Activated CD4-positive, alpha-beta T cell treated with anti-CD3 and anti-CD28 coated beads for 36 hours (primary cell): ENCODE measurements at places on chromosomes 5 and 9. TPM values are rescaled to one million over a fixed set of nuclear protein-coding genes. Genes with fewer than 3 reads are reported as not detected.

DNA sequence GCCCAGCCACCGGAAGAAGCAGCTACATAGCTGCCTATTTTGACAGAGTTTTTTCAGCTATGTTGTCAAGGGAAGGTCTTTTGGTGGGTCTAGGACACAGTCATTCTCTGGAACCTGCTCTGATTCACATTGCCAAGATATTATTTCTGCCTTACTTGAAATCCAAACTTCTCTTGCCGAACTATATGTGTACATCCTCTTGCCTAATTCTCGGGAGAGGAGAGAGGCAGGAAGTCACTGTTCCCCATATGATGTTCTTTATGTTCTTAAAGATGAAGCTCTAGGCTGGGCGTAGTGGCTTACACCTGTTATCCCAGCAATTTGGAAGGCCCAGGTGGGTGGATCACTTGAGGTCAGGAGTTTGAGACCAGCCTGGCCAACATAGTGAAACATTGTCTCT is 8.6 kb downstream of the TMEM252 start:
- DNase-seq, result no peak

Gene ACTBL2
- total RNA-seq, result not detected

Gene OLFM1
- not detected for total RNA-seq

Gene HMMR
- total RNA-seq, result 102 TPM

Gene WWC1
- total RNA-seq, result 2.1 TPM

Gene NR2F1-AS1
- not detected for total RNA-seq

Gene PTGS1
- total RNA-seq, result 0.09 TPM

DNA sequence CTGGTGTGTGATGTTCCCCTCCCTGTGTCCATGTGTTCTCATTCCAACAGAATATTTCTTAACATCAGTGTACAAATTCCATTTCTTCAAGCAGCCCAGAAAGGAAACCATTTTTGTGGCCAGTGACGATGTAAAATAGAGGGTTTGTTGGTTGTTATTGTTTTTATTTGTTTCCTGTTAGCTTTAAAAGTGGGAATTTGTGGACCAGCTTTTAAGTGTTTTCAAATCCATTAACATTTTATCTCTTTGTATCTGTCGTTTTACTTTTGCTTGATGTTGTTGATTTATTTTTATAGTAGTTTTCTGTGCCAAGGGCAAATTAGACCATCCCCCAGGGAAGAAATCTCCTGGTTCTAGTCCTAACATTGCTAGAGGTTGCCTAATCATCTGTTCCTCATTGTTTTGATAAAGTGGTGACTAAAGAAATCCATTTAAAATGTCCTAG is 100.0 kb downstream of the GDNF start:
- DNase-seq, result no peak

DNA sequence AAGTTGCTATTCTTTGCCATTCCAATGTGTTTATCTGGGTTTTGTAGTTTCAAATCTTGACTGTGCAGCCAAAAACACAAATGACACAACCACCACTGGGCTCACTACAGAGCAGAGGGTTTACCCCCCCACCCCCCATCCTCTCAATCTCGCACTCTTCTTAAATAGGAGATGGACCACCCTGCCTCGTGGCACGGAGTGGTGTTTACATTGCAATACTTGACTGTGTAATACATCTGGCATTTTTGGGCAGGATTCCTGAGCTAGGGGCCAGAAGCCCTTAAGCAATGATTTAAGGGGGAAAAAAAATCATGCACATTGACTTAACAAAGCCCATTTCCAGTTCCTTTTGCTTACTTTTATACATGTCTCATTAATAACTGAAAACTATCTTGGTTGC is 19.0 kb downstream of the PTCH1 start:
- DNase-seq, result no peak

Gene TMEM215
- not detected for total RNA-seq

Gene ADAM19
- 63.6 TPM for total RNA-seq

Gene STKLD1
- 0.40 TPM for total RNA-seq

Gene PCDHB4
- not detected for total RNA-seq

- no peak for DNase-seq
These were observed 201.5 kb upstream of the MVB12B start for GRCh38 chr9:126125177-126125576.

DNA sequence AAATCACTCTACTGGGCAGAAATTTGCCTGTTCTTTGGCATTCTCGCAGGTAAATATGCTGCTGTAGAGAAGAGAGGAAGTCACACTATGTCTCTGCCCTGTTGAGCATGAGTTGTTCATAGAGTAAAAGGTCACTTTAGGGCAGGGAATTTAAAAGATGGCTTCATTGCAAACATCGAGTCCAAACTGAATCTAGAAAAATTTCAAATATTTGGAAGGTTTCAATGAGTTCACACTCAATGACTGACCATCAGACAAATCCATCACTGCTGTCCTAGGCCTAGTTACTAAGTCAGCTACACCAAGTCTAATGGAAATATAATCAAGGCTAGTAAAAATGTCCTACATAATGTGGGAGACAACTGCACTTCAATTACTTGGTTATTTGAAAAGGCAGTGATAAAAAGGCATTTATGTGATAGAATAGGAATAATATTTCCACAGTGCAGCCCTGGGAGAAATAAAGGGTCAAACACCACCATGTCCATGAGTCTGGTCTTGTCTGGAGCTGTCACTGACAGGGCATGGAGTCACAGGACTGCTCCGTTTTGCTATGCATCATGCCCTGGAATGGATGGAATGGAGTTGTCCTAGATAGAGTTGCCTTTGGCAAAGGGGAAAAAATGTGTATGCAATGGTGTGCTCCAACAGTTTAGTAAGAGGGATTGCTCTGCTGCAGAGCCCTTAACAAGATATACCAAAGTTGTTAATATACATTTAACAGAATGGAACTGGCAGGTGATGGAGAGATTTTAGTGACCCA is 218.5 kb upstream of the DAPK1 start:
- no peak for DNase-seq

- no peak for DNase-seq
These were observed 20.4 kb downstream of the UHRF2 start for GRCh38 chr9:6433410-6433809.

Gene FRMPD1
- total RNA-seq, result not detected

- no peak for DNase-seq
These were observed 69.1 kb upstream of the TJP2 start for GRCh38 chr9:69104830-69105527.

GRCh38 chr5:110623874-110624273 is 102.6 kb downstream of the TMEM232 start:
- DNase-seq, result no peak

DNA sequence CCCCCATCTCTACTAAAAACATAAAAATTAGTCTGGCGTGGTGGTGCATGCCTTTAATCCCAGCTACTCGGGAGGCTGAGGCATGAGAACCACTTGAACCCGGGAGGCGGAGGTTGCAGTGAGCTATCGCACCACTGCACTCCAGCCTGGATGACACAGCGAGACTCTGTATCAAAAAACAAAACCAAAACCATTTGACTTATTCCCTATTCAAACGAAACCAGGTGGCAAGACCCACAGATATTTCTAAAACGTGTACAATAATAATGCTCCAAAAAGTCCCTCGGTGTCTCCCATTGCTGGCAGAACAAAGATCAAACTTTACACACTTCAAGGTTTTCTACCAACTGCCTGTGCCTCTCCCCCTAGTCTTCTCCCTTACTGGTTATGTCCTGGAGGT is 29.8 kb downstream of the HMGCR start:
- no peak for DNase-seq

GRCh38 chr5:66306105-66306843 is 162.2 kb downstream of the SREK1 start:
- DNase-seq, result peak; percentile 45

- no peak for DNase-seq
These were observed 1099.7 kb downstream of the DTWD2 start for GRCh38 chr5:117888688-117889087.

Gene POU5F2
- 0.40 TPM for total RNA-seq

GRCh38 chr9:17824616-17825264 is 245.9 kb downstream of the SH3GL2 start:
- no peak for DNase-seq

DNA sequence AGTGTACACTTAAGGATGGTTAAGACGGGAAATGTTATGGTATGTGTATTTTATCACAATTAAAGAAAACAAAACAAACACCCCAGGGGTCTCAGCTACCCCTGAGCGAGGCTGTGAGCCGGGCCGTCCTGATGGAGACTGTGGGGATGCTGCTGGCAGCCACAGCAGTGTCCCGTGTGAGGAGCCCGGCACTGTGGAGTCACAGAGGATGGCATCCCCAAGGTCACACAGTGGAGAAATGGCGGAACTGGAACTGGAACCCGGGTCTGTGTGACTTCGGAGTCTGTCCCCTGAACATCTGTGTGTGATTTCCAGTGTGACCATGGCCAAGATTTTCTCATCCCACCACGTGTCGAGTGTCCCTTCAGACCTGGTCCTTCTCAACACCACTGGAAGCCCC is 80.7 kb upstream of the PHYKPL start:
- no peak for DNase-seq

DNA sequence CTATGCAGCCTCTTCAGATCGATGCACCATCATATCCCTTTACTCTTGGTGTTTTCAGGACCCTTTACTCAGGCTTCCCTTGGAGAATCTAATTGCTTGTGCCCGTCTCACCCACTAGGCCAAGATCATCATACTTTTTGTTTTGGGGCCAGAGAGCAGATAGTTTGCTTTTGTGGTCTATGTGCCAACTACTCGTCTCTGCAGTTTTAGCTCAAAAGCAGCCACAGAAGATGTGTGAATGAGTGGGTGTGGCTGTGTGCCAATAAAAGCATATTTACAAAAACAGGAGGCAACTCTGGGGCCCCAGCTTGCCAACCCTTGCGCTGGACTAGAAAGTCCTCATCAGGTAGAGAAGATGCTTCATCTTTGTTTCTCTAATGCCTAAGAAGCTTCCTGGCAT is 216.8 kb downstream of the SEMA5A start:
- no peak for DNase-seq

GRCh38 chr9:96430377-96430776 is 12.2 kb upstream of the ZNF367 start:
- no peak for DNase-seq

Gene KCNV2
- not detected for total RNA-seq

- DNase-seq, result no peak
These were observed 44.6 kb downstream of the CXXC5 start for GRCh38 chr5:139692679-139693308.

DNA sequence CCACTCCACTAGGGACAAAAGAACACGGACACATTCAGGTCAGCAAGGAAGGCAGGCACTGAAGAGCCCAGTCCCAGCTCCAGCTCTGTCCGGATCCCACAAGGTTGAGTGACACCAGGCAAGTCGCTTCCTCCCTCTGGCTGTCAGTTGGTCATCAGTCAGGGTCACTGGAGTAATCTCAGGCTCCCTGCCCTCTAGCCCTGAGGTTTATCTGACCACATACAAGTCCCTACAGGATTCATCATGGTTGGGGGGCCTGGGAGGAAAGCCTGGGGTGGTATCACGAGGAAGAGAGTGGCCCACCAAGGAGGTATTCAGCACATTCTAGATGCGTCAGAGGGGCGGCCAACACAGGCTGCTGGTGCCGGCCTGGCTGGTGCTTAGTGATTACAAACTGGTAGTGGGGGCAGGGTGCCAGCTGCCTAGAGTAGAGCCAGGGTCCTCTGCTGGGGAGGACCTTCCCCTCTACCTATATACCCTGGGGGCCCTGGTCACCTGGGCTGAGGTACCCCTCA is 81.5 kb downstream of the SHB start:
- no peak for DNase-seq

Gene ANKDD1B
- total RNA-seq, result not detected

Gene BARHL1
- not detected for total RNA-seq
